ENCODE measurements at places on chromosomes 16 and 17. TPM values are rescaled to one million over a fixed set of nuclear protein-coding genes. Genes with fewer than 3 reads are reported as not detected.

DNA sequence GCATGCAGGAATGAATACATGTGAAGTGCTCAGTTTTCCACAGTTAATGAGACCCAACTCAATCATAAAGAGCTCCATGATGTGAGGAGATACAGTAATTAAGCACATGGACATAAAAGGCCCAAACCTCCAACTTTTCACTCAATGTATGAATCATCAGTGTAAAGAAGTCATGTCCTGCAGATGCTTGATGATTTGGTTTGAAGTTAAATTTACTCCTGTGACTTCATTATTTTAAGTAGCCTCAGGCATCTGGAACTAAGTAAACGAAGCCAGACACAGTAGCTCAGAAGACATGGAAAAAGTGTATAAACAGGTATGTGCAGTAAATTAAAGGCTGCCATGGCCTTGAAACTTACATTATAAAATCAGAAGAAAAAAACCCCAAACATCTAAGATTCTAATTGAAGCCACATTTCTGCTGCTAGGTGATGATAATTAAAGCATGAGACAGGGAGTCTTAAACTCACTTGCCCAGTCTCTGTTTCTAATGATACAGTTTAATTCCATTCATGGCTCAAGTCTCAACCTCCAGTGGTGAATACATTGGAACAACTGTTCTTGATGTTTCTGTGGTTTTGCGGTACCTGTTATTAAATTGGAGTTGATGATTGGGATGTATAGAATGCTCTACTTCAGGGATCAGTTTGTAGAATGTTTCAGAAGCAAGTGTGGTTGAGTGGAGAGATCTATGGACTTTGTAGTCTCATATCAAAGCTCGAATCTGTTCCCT is 28.9 kb upstream of the CCL2 start:
- no peak for DNase-seq

- DNase-seq: no peak
Observed at GRCh38 chr17:58268326-58268725, 12.4 kb downstream of the MPO start.

- DNase-seq: no peak
Observed at GRCh38 chr16:84821728-84822689, 2.2 kb downstream of the CRISPLD2 start.

DNA sequence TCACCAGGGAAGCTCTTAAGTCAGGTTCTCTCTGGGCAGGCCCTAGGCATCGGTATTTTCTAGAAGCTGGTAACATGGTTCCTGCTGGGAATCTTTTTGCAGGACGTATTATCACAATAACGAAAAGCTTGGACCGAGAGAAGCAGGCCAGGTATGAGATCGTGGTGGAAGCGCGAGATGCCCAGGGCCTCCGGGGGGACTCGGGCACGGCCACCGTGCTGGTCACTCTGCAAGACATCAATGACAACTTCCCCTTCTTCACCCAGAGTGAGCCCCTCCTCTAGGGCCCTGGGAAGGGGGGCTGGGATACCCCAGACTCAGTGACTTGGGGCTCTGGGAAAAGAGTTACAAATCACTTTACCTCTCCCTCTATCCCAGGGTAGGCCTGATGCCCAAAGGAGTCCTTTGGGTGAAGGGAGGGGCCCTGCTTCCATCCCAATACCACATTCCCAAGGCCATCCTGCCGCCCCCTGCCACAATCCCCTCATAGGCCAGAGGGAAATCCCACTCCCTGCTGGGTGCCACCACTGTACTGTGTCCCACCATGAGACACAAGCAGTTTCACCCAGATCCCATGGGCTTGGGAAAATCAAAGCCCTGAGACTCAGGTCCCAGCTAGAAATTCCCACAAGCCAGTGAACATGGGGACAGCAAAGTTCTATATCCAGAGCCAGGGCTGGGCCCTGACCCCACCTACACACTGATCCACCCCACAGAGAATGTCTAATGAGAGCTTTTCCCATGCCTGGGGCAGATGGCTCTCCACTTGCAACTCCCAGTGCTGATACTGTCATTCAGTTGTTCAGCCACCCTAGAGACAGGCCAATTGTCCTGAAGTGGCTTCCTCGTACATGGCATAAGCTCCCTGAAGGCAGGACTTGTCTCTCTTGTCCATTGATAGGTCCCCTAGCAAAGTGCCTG is 23.0 kb downstream of the CDH5 start:
- DNase-seq: no peak

GRCh38 chr17:10071141-10071540 is 127.3 kb downstream of the GAS7 start:
- no peak for DNase-seq

- no peak for DNase-seq
Observed at GRCh38 chr16:84913315-84913714, 93.5 kb downstream of the CRISPLD2 start.

- no peak for DNase-seq
Observed at GRCh38 chr16:65828296-65828695, 538.2 kb upstream of the CDH5 start.

DNA sequence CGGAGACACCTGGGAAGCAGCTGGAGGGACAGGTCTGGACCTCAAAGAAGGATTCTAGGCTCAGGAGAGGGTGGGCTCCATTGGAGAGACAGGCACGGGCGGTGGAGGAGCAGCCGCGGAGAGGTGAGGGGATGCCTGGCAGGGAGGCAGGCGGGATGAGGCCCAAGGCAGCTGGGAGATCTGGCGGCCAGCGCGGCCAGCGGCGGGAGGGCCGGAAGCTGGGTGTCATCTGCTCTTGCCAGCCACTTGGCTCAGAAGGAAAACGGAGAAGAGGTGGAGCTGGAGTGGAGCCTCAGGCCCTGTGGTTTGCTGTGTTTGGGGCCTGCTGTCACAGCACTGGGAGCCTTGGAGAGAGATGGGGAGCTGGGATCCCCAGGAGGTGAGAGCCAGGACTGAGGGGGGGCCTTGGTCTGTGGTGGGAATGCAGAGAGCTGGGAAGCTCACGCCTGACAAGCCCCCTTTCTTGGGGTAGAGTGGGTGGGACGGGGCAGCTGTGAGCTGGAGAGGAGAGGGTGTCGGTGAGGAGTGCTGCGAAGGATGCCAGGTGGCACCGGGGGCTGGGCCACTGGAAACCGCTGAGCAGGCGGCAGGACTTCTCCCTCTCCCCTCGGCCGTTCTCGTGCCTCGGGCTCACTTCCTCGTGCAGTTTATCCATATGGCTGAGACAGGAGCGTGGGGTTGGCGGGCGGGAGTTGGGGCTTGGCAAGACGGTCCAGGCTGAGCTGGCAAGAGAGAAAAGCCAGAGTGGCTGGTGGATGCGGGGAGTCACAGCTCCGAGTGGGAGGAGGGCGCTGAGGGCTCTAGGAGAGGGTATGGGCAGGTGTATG is 8.0 kb downstream of the TBC1D24 start:
- no peak for DNase-seq

The EVPL gene
- not detected for total RNA-seq

The KRTAP1-1 gene
- not detected for total RNA-seq

The SOX15 gene
- total RNA-seq: not detected

All from H4 (cell line).